Amniotic epithelial cell (primary cell): ENCODE measurements at places on chromosomes 11 and 22.

DNA sequence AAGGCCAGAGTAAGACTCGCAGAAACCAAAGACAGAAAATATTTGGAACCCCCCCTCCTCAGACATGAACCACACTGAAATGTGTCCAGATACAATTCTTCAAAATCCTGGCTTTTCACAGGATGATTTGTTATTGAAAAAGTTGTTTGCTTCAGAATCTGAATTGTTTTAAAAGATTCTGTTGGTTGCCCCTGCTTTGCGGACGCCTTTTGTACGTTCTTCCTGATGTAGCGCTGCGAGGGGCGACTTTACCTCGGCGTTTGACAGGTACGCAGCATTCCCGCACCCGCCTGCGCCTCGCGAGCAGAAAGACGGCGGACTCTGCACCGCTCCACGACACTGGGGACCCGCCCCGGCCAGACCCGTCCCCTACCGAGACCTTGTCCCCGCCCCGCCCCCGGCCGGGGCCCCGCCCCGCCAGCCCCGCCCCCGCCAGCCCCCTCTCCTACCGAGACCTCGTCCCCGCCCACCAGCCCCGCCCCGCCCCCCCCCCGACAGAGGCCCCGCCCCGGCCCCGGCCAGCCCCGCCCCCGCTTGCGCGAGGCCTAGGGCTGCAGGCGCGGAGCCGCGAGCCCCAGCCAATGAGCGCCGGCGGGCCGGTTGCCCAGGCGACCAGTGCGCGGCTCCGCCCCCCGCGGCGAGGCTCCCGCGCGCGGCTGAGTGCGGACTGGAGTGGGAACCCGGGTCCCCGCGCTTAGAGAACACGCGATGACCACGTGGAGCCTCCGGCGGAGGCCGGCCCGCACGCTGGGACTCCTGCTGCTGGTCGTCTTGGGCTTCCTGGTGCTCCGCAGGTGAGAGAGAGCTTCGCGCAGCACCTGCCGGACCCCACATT, at the start of gene GLB1L2:
Gene GLB1L2, plus strand, starts transcription at position 635 of the 835 bp plus-strand sequence. Its CDS starts 74 bp downstream, at position 709.
- DNase-seq, result peak; percentile 3

DNA sequence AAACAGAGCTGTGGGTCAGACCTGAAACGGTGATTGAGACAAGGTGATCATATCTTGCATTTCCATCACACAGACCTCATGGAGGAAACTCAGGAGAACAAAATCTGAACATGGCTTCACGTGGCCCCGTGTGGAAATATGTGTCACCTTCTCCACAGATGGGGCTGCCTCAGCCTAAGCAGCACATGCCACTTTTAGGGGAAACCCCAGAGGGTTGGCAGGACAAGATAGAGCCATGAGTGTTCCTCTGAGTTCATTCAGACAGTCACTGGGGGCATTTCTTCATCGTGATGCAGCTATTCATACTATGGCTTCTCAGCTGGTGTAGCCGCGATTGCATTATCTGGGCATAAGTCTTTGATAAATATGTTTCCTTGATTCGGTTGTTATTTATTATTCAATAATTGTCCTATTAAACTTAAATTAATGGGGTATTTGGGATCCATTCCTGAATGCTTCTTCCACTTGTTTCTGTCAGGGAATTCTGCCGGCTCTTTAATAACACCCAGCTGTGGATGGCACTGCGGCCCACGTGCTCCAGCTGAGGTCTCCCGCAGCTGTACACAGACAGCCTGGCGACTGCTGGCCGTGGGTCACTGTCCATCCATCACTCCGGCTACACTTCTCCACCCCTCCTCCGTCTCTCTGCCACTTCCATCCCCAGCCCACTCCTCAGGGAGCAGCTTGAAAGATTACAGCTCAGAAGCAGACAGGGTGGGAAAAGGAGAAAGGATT, 485.1 kb downstream of the OPCML start:
- DNase-seq, result no peak

DNA sequence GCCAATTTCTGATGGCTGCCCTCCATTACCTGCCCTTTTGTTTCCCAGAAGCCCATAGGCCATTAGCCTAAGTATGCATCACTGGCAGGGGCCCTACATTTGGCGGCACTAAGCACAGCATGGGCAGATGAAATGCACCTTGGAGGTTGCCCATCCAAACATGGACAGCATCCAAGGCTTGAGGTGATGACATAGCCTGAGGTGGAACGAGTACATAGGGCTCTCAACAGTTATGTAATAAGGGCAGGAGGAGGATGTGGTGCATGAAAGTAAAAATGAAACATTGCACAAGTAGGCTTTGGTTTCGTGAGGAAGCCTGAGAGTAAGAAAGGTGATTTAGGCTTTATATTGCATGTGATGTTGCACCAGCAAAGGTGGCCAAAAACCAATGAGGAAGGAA, 148.1 kb downstream of the FAM76B start:
- DNase-seq, result no peak

DNA sequence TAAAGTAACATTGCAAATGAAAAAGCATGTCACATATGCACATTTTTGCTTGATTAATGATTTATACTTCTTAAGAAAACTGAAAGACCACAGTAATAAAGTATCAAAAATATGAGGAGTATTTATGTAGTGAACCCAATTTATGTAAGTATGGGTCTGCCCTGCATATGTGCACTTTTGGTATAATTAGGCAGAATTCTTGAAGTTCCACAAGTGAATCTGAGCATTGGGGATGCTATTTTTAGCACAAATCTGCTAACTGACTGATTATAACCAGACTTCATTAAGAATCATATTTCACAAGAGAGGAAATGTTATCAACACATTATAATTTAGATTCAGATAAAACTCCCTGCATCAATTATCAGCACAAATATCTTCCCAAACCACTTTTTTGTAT, 407.1 kb upstream of the LRRC4C start:
- no peak for DNase-seq

- DNase-seq, result no peak
Measured at GRCh38 chr22:25120093-25120561, 79.5 kb upstream of the CRYBB3 start.

GRCh38 chr22:22376352-22376706, 131.7 kb downstream of the VPREB1 start:
- no peak for DNase-seq

DNA sequence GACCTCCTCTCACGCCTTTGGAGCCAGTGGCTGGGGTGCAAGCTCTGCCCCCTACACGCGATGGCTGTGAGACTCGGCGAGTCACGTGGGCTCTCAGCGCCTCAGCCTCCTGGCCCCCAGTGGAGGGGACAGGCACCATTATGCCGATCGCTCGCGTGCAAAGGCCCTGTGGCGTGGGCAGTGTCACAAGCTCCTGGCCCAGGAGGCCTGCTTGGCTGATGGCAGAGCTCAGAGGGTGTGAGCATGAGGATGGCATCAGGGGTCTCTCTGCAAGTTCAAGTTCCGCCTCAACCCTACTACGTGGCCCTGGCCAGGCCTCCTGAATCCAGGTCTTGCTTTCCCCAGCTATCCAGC, 90.8 kb upstream of the KCNQ1OT1 start:
- DNase-seq, result no peak

GRCh38 chr11:10325277-10326011, 20.6 kb downstream of the ADM start:
- DNase-seq, result peak; percentile 84

- DNase-seq, result peak; percentile 11
Measured at GRCh38 chr11:65810046-65810868, 23.4 kb downstream of the OVOL1 start.

- peak; percentile 97 for DNase-seq
Measured at GRCh38 chr11:119318240-119319135, 1.6 kb upstream of the MCAM start.

- DNase-seq, result no peak
Measured at GRCh38 chr11:117199916-117200812, 994 bp downstream of the TAGLN start.

DNA sequence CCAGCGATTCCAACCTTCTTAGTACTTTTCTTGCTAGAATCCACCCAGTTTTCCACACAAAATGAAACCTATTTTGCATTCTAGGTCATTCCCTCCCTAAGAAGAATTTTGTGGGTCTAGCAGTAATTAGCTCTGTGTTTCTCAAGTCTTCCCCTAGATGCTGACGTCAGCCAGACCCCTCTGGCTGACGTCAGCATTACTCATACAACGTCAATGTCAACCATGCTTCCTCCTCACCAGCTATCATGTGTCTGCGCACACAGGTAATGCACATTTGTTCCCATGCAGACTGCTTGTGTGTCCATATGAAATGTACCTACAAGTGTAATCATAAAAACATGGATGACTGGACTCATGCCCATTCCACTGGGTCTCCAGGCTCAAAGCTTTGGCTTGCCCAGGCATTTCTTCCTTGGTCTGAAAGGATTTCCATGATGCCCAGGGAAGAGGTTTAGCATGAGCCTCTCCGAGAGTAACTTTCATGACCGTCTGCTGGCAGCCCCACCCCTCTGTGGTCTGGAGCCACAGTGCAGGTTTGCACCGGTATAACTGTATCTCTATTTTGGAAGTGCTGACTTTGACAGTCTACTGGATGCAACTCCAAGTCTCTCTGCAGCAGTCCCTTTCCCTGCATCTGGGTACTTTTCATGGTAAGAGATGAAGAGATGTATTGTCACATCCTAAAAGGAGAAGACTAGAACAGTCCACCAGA, 58.6 kb downstream of the DSCAML1 start:
- no peak for DNase-seq

- DNase-seq, result no peak
Measured at GRCh38 chr11:971092-971690, 45.5 kb downstream of the AP2A2 start.

- DNase-seq, result peak; percentile 25
Measured at GRCh38 chr22:38872831-38873248, 824 bp upstream of the CBX6 start.

- no peak for DNase-seq
Measured at GRCh38 chr22:31637891-31638618, 24.0 kb downstream of the PISD start.

- DNase-seq, result no peak
Measured at GRCh38 chr22:17641269-17641668, 2.7 kb downstream of the BCL2L13 start.

DNA sequence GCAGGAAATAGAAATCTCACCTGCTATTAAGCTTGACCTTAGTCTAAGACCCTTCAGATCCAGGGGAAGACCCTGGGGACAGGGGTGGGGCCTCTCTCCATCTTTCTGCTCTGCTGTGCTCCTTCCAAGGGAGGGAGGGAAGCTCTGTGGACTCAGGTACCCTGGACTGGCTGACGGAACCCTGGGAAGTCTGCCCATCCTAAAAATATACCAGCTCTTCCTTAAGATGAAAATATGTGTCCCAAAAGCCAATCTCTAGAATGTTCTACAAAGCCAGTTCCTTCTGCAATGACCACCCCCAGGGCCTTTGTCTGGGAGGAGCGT, 73.7 kb downstream of the RTL6 start:
- no peak for DNase-seq

DNA sequence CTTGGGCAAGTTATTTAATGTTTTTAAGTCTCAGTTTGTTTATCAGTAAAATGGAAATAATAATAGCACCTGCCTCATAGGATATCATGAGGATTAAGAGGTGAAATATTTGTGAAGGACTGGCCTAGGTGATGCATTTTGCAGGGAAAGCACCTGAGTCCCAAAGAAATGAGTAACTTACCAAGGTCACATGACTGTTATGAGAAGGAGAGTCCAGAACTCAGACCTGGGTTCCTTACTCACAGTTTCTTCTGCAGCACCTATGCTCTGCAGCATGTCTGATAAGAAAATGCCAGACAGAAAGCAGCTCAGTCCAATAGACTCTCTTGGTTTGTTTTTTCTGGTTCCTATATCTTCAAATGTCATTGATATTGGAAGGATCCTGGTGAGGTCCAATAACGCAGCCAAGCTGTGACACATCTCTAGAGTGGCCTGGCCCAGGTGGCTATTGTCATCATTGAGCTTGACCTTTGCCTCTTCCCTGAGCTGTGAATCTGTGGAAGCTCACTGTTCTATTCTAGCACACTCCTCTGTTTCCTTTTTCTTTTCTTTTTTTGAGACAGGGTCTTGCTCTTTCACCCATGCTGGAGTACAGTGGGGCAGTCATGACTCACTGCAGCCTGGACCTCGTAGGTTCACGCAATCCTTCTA, 174.7 kb upstream of the NAV2 start:
- no peak for DNase-seq

DNA sequence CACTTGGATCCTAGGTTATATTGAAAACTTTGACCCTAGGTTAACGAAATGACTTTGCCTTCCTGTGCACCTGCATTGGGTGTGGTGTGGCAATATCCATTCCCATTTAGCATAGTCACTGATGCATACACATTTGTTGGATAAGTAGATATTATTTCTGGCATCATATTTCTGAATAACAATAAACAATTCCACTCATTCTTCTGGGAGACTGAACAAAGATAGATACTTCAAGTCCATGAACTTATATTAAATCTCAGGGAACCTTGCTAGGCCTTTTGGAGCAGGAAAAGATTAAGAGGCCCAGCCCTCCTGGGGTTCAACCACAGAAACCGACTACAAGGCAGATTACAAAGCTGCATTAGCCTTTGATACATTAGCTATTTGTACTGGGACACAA, 118.9 kb downstream of the MSANTD4 start:
- DNase-seq, result no peak

DNA sequence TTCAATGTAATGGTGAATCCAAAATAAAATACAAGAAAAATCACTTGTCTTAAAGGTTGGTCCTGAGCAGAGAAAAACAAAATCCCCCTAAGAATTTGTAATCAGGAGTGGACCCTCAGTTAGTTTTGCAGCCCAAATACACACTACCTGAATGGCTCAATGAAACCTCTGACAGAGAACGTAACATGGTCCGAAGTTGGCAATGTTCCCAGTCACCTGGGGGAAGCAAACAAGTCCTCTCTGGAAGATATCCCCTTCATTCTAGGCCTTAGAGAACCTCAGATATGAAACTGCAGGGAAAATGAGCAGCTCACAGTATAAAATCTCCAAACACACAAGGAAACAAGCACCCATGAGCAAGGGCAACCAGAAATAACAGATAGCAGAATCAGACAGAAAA, 58.2 kb downstream of the MORC2 start:
- DNase-seq, result no peak

DNA sequence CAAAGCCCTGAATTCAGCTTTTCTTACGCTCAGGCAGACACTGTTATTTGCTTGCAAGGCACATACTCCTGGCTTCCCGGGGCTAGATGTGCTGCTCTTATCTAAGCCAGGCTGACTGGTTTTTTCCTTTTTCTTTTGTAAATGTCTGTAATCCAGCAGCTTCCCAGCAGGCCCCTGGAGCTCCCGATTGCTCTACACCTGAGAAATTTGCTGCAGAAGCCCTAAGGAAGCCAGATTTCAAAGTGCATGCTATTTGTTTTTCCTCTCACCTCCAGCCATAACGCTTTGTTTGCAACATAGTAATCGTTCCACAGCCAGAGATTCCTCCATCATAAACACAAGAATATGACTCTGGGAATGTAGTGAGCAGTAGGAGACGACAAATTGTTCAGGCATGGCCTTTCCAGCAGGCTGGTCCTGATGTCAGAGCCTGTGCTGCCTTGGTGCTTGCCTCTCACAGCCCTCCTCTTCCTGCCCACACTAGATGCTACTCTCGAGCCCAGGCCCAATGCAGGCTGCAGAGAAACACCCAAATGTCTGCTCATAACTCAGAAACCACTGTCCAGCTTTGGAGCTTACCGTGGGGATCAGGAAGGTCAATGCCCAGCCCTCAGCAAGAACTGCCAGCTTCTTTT, 54.7 kb upstream of the SLC6A5 start:
- DNase-seq, result no peak

DNA sequence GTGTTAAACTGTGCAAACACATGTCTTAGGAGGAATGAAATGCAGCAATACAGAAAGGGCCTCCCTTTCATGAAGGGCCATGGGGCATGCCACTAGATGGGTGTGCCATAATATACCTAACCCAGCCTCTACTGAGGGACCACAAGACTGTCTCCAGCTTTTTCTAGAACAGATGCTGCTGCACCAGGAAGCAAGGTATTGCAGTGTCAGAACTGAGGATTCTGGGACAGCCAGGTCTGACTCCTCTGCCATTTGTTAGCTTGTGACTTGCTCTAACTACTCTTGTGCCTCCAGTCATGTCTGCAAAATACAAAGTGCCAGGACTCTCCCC, 53.2 kb downstream of the HIRA start:
- DNase-seq, result no peak
